ENCODE measurements at places on chromosomes 6 and 20. TPM values are rescaled to one million over a fixed set of nuclear protein-coding genes. Genes with fewer than 3 reads are reported as not detected.

The TPX2 gene
- total RNA-seq, result 128 TPM

DNA sequence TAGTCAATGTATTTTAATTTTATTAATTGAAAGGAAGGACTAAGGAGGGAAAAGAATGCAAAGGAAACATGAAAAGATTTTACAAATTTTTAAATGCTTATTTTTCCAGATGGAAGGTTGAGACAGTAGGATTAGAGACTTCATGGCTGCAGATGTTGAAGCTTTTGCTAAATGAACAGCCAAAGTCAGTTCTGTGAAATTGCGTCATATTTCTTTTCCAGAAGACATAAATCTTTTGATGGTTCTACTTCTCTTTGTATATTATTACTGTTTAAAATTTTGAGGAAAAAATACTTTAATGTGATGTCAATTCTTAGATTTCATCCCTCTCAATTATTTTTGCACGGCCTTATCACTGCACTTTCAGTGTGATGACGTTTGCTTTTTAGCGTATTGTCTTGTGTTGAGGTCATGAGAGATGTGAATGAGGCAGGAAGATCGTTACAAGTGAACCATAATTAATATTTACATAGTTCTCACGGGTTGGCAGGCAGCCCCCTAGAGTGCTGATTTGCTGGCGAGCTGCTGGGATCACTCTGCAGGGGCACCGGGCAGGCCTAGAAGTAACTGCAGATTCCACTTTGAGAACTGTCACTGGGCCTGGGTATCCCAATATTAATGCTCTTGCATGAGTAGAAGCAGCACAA is 158.1 kb downstream of the TBXT start:
- H3K36me3 ChIP-seq, result no peaks in the 10 kb centered on the region
- no peak for DNase-seq
- H3K27ac ChIP-seq, result no peak overlapping the region
- no peak overlapping the region for H3K4me3 ChIP-seq
- H3K4me1 ChIP-seq, result no peaks in the 10 kb centered on the region

GRCh38 chr20:32583581-32584070 is 1.5 kb downstream of the NOL4L start:
- H3K4me1 ChIP-seq, result no peaks in the 10 kb centered on the region
- H3K27ac ChIP-seq, result no peak overlapping the region
- peaks cover 5% of the 10 kb centered on the region for H3K27me3 ChIP-seq

- no peaks in the 10 kb centered on the region for H3K27me3 ChIP-seq
- no peak overlapping the region for H3K4me3 ChIP-seq
- peaks cover 42% of the 10 kb centered on the region for H3K4me1 ChIP-seq
These were observed 24.4 kb downstream of the PLCB1 start for GRCh38 chr20:8156235-8157079.

The C6orf52 gene
- total RNA-seq, result 0.80 TPM

The BLTP3A gene
- total RNA-seq, result 11.1 TPM

GRCh38 chr20:36642136-36642535 is 3.9 kb downstream of the SLA2 start:
- H3K27ac ChIP-seq, result peak overlapping the region; percentile 64
- H3K36me3 ChIP-seq, result no peaks in the 10 kb centered on the region
- peaks cover 12% of the 10 kb centered on the region for H3K4me1 ChIP-seq
- H3K4me3 ChIP-seq, result no peak overlapping the region

The KCNS1 gene
- total RNA-seq, result not detected

- no peak overlapping the region for H3K4me3 ChIP-seq
- H3K36me3 ChIP-seq, result no peaks in the 10 kb centered on the region
- peaks cover 34% of the 10 kb centered on the region for H3K4me1 ChIP-seq
- no peak overlapping the region for H3K27ac ChIP-seq
- no peak for DNase-seq
- H3K27me3 ChIP-seq, result no peaks in the 10 kb centered on the region
These were observed 121.2 kb downstream of the SIM1 start for GRCh38 chr6:100343316-100344077.

The PSMF1 gene
- 60.8 TPM for total RNA-seq

DNA sequence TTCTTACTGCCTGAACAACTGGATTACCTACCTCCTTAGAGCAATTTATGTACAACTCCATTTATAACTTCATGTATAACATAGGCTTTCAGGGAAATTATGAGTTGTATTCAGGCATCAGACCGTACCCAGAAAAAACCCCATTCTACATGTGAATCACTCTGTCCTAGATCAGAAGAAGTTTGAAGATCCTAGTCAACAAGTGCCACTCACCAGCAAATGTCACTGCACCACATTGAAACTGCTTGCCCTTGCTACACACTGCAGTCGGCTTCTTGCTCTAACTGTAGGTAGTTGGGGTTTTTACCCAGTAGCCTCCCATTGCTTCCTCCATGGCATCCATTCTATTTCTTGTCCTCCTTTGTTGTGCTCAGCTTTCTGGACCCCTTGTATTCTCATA is 132.4 kb downstream of the DNAH8 start:
- no peak overlapping the region for H3K27ac ChIP-seq
- H3K4me3 ChIP-seq, result no peak overlapping the region
- H3K4me1 ChIP-seq, result peaks cover 16% of the 10 kb centered on the region
- peaks cover 4% of the 10 kb centered on the region for H3K27me3 ChIP-seq

All from PC-3 (cell line).